Cardiac ventricle fibroblast (primary cell): ENCODE measurements at places on chromosomes 1 and 21. TPM values are rescaled to one million over a fixed set of nuclear protein-coding genes. Genes with fewer than 3 reads are reported as not detected.

Gene C1orf87
- not detected in 2 replicates for total RNA-seq

Gene PLA2G4A
- total RNA-seq: 18.6 and 21.0 TPM in 2 replicates

Gene MYBPHL
- not detected in 2 replicates for total RNA-seq

Gene AMY1A
- not detected in 2 replicates for total RNA-seq

Gene CELA3A
- not detected in 2 replicates for total RNA-seq

Gene ZNF593OS
- total RNA-seq: not detected in 2 replicates

Gene SEMA6C
- total RNA-seq: 2.8 and 4.1 TPM in 2 replicates

Gene CR1L
- not detected in 2 replicates for total RNA-seq

Gene GCLM
- 38.1 and 40.9 TPM in 2 replicates for total RNA-seq

Gene C1QA
- total RNA-seq: not detected in 2 replicates

Gene CNR2
- total RNA-seq: not detected in 2 replicates

Gene CFHR5
- total RNA-seq: not detected in 2 replicates
